Peyer's patch (tissue), 4 donors: ENCODE measurements at places on chromosomes 5 and 9.
A peak's percentile ranks its signal among the peaks of the same experiment; 100 is the strongest.

GRCh38 chr5:171426266-171426665, 6.8 kb downstream of the FGF18 start:
- DNase-seq: peak; percentile 24

DNA sequence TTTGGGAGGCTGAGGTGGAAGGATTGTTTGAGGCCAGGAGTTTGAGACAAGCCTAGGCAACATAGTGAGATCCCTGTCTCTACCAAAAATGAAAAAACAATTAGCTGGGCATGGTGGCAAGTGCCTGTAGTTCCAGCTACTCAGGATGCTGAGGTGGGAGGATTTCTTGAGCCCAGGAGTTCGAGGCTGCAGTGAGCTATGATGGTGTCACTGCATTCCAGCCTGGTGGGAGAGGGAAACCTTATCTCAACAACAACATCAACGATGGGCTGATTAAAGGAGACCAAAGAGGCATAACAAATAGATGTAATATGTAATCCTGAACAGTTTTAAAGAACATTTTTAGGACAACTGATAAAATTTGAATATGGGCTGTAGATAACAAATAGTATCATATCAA, 34.2 kb upstream of the PANK3 start:
- no peak for DNase-seq

DNA sequence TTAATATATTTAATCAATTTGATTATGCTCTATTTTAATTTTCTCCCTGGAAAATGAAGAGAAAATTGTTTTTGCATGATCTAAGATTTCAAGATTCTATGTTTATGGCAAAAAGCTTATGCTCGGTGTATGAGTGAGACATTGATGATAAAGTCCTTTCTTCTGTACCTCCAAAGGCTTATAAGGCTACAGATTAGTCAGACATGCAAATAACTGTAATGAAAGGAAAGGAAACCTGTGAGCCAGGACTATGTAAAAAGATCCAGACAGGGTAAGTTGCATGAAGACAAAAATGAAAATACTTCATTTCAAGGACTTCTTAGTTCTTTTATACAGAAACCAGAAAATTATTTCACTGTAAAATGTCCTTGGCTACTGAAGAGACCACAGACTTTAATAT, 52.2 kb upstream of the EDIL3 start:
- DNase-seq: no peak

DNA sequence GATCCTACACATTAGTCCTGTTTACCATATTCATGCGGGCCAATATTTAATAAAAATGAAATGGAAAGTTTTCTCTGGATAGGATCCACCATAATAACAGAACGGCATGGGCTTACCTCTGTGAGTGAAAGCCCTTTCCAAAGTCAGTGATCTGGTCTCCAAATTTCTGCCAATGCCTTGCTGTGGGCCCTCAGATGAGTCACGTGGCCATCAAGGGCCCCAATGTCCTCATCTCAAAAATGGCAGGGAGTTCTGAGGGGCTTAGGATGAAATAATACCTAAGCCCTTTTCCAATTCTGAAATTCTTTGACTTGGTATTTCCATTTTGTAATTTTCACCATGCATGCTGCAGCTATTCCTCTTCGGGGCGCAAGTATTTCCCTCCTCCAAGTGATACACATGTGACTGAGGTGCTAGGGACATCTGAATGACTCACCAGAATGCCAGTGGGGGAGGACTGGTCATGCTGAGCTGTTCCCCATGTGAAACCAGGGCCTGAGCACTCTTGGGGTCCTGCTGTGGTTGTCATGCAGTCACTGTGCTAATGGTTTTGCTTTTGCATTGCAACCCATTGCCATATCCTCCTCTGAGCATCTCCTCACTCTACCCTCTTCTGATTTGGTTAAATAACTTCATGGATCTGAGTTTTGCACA, 35.0 kb downstream of the ITK start:
- DNase-seq: no peak

- no peak for DNase-seq
Measured at GRCh38 chr5:149712439-149713147, 17.5 kb upstream of the PPARGC1B start.

DNA sequence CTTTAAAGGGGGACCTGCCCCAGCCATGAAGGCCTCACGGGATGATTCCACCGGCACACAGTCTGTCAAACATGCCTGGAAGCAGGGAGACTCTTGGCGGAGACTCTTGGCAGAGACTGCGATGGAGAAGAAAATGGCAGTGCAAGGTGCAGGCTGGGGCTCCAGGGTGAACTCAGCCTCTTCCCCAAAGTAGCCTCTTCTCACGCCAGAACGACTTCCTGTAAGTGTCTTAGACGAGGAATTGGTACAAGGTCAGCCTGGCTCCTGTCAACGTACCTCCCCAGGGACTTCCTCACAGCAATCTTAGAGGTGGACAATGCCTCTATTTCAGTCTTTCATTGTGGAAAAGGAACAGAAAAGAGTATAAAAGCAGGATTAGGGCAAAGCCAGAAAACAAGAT, 109.3 kb downstream of the UGCG start:
- DNase-seq: no peak

DNA sequence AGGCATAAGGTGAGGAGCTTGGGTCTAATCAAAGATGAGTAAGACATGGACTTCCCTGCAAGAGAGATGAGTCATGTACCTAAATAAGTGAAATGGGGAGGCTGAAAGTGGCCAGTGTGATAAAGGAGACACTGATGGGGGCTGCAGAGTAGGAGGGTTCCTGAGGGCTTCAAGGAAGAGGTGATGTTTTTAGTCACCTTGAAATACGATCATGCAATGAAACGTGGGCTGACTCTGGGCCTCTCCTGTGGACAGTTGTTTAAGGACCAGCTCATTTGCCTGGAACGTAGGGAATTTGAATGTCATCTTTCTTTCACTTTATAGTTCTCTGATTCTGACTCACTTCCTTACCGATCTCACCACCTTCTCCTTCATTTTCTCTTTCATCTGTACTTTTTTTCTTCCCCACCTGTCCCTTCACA, 49.6 kb upstream of the CPLX2 start:
- DNase-seq: no peak

GRCh38 chr5:169805527-169805934, 168.5 kb downstream of the DOCK2 start:
- no peak for DNase-seq

DNA sequence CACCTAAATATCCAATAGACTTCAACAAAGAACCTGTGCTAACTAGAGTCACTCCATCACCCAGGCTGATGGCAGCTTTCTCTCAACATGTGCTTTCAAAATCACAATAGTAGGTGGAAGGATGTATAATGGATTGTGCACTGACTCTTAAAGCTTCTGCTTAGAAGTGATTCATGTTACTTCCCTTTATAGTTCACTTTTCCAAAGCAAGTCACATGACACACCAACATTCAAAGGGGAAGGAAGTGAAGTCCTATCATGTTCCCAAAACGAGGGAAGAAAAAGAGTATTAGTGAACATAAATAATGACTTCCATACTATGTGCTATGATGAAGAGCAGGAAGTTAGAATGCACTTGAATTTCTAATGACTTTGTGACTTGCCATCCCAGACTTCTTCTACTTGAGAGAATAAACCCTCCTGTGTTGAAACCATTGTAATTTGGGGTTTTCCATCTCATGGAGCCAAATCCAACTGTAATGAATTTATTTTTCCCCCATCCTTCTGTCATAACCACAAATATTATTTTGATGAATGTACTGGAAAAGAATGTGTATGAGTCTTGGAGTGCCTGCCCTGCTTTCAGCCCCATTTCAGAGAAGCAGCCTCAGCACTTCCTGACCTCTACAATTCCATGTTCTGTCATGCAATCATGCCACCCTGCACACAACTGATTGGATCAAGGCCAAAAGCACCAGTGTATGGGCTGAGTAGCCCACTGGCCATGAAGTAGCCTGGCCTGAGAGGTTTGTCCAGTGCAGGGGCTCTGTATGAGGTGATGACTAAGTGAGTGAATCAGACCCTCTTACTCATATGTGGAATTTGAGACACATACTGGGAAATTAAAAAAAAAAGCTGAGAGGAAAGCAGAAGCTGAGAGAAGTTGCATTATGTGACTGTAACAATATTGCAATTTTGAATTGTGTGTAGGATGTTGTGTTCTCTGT, 525.9 kb upstream of the CLINT1 start:
- no peak for DNase-seq

GRCh38 chr5:74201334-74202081, 439.0 kb downstream of the ENC1 start:
- no peak for DNase-seq

- no peak for DNase-seq
Measured at GRCh38 chr9:12722131-12722530, 28.9 kb downstream of the TYRP1 start.

DNA sequence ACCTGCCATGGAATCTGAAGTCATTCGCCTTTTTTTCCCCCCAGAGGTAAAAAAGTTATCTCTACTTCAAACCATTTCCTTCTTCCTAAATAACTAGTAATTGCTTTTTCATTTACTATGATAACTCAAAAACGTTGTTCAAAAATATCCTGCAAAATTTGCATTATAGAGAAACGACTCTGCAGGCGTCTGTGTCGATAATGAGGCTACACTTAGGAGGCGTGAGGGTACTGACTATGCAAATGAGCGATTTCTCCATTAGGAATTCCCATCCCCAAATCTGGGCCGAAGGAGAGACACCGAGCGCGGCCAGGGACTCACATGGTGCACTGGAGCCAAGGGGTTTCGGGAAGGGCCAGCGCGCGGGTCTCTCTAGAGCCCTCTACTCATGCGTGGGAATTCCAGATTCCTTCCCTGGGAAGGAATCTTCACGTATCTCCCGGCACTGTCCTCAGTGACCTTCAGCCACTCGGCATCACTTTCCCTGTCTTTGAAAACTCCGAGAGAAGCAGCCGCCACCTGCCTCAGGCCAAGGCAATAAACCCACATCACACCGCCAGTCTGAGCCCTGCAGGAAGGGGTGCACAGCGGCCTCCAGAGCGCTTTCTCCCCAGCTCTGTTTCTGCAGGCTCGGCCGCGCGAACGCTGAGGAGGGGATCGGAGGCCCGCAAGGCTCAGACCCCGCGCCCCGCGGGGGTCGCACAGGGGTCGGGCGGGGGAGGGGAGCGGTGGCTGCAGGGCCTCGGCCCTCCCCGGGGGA, 718 bp upstream of the DENND4C start:
- DNase-seq: no peak

GRCh38 chr5:115068239-115069086, 101.2 kb downstream of the TRIM36 start:
- DNase-seq: no peak

DNA sequence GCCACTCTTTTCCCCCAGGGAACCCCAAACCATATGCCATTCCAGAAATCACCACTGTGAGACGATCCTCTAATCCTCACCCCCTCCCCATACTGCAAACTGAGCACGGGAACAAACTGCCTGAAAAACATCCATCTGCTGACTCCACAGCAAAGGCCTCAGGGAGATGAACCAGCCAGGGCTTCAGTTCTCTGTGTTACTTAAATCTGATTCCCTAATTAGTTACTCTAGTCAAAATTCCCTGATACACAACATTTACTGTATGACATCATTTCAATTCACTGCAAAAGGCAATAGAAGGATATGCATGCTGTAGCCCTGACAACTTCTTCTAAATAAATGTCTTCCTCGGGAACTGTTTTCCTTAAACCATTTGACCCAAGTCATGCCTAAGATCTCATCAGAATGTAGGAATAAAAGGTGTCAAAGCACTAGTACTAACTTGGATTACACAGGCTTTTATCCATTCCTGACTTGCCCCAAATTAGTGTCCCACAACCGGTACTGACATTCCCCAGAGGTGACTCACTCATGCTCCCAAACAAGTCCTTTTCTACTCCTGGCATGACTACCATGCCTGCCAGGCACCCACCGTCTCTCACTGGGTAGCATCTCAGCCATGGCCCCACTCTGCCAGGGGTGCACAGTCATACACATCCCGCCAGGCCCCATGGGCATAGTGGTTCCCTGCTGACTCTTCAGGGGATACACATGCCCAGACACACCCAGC, 35.0 kb downstream of the MTX3 start:
- DNase-seq: no peak

DNA sequence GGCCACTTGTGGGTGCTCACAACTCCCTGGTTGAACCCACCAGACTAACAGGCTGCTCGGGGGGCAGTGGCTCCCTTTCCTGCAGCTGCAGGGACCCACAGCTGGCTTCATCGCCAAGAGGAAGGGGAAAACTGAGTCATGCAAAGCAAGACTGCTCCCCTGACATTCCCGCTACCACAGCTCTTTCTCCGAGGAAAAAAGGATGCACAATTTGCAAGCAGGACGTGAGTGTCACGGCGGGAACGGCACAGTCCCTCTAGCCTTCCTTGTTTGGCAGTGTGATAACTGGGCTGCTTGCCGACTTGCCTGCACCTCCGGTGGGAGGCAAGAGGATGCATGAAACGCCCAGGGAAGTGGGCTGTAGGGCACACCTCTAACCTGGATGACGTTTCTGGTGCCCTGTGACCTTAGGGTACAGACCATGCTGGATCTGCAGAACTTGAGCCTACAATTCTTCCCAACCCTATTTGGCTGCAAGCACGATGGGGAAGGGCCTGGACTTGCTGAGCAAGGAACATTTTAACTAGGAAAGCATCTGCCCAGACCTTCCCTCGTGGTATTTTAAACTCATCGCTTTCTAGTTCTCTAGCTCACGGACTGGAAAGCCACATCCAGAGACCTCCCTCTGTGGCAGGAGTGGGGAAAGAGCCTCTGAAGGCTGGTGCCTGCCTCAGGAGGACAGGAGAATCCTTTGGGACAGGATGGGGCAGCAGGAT, 7.8 kb downstream of the SH3PXD2B start:
- DNase-seq: no peak

GRCh38 chr9:126975327-126976220, 61.0 kb downstream of the RALGPS1 start:
- DNase-seq: no peak

- no peak for DNase-seq
Measured at GRCh38 chr5:160846642-160847041, 5.4 kb downstream of the ATP10B start.

GRCh38 chr9:138117101-138117750, 239.6 kb downstream of the CACNA1B start:
- peak; percentile 9 for DNase-seq

DNA sequence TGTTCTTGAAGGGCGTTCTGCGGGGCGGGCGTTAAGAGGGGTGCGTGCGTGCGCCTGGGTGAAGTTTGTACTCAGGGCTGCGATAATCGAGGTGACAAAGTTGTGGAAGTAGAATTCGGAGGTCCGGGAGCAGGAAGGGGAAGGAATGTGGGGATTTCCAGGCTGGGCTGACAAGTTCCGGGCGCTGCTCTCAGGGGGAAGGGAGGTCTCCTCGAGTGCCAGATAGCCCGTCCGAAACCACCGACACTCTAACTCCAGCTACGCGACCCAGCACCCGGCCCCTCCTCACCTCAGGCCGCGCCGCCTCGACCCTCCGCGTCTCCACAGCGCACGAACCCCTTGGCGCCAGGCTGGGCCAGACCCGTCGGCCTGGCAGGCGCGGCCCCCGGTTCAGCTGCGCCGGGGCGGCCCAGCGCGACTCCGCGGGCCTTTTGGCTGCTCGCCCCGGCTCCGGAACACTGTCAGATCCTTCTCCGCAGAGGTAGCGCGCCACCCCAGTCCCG, at the start of gene IL6ST:
IL6ST (minus strand) TSS at position 469 of the 503 bp plus-strand sequence. CDS start 18,685 bp downstream, outside the sequence.
- DNase-seq: peak; percentile 75

GRCh38 chr5:122515709-122516431, 203.8 kb downstream of the SNCAIP start:
- DNase-seq: peak; percentile 17
